ENCODE measurements at places on chromosomes 12 and 14.
A peak's percentile ranks its signal among the peaks of the same experiment; 100 is the strongest.

- no peak for DNase-seq
Observed at GRCh38 chr14:24258548-24259265, 4.3 kb downstream of the TGM1 start.

DNA sequence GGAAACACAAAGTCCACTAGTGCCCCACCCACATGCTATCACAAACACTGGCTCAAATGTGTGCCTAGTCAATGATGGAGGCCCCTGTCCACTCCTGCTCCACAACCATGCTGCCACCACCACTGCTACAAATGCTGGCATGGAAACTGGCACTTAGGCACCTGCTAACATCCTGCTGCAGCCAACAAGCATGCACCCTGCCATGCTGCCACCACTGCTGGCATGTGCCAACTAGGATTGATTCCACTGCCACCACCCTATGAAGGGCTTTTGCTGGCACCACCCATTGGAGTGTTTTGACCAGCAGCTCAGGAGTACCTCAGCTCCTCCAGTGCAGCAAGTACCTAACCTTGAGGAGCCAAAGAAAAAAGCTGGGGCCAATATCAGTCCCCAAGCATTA is 236.6 kb downstream of the CCDC59 start:
- DNase-seq, result no peak

GRCh38 chr14:52755607-52756316 is 25.8 kb downstream of the STYX start:
- no peak for DNase-seq

DNA sequence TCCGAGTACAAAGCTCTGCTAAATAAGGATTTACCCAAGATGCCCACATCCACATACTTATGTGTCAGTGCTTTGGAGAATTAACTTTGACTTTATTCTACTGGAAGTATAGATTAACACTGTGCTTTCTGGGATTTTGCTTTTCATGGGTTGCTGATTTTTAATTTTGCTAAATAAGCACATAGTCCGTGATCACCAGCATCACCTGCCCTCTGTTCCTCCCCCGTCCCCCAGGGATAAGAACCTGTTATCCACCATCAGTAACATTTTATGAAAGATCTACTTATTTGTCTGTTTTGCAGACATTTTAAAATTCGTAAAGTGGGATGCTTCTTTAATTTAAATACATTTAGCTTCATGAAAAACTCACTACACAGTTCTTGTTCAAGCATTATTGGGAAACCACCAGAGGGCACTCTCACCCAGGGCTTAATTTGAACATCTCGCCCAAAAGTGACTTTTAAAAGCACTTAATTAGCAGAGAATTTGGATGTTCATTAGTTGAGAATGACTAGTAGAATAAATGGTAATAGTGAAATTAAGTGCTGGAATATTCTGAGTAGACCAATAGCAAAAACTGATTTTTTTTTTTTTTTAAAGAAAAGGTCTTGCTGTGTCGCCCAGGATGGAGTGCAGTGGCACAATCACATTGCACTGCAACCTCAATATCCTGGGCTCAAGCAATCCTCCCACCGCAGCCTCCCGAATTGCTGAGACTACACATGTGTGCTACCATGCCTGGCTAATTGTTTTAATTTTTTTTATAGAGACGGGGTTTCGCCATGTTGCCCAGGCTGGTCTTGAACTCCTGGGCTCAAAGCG is 35.7 kb downstream of the MRPL42 start:
- DNase-seq, result peak; percentile 39

DNA sequence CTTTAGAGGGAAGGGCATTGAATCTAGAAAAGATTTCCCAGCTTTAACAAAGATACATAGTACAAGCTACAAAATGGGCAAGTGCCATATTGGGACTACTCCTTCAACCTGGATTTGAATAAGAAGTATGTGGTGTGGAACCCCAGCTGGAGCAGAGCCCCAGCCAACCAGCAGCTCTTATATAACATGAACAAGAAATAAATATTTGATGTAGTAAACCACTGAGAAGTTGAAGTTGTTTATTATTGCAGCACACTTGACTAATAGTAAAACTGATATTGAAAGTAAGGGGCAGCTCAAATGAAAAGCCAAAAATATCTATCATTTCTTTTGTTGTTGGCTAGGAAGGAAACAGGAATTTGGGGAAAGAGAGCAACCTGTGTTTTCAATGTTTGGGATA is 701.8 kb downstream of the TMTC2 start:
- DNase-seq, result no peak

- no peak for DNase-seq
Observed at GRCh38 chr14:50783563-50783962, 47.4 kb downstream of the NIN start.

- DNase-seq, result no peak
Observed at GRCh38 chr12:90989686-90990111, 15.1 kb downstream of the EPYC start.

DNA sequence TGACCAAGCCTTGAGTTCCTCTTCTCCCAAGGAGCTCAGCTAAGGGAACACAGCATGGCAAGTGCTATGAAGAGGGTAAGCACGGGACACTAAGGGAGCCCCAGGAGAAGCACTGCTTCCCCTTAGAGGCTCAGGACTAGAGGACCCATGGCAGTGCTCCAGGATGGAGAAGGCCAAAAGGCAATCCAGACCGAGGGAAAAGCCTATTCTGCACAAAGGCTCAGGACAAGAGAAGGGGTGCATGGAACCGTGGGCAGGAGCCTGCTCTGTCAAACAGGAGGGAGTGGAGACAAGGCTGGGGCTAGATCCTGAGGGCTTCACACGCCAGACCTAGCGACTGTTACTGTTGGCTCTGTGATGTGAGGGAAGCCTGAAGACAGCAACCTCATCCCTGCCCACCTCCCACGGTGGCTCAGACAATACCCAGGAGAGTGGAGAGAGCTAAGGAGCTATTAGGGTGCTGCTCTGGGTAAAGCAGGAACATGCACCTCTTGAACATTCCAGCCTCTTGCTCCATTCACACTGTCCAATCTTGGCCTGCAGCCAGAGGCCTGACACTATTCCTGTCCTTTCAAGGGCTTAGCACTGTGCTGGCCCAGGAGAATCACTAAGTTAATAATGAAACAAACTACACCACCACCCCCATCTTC is 24.2 kb downstream of the OTUB2 start:
- DNase-seq, result no peak

GRCh38 chr12:12432364-12432763 is 75.5 kb downstream of the BORCS5 start:
- DNase-seq, result no peak
